Psoas muscle (tissue), 8 donors: ENCODE measurements at places on chromosomes 2 and 18.

DNA sequence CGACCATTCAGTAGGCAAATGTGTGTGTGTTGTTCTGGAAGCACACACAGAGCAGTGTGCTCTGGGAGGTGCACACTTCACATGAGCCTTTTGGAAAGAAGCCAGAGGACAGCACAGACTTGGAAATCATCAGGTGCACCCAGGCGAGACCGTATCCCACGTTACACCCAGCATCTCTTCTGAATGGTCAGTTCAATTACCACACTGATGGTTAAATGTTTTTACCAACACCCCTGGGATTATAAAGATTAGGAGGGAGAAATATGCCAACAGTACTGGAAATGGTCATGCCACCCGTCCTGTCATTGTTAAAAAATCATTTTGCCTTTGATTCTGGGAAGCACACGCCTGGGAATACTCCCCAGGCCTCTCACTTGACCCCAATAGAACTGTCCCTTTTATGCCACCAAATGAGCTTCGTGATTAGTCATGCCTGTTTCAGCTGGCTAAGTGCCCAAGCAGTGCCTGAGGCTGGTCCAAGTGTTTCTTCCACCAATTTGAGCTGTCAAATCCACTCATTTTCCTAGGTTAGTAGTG is 183.7 kb downstream of the NRP2 start:
- no peak for DNase-seq

DNA sequence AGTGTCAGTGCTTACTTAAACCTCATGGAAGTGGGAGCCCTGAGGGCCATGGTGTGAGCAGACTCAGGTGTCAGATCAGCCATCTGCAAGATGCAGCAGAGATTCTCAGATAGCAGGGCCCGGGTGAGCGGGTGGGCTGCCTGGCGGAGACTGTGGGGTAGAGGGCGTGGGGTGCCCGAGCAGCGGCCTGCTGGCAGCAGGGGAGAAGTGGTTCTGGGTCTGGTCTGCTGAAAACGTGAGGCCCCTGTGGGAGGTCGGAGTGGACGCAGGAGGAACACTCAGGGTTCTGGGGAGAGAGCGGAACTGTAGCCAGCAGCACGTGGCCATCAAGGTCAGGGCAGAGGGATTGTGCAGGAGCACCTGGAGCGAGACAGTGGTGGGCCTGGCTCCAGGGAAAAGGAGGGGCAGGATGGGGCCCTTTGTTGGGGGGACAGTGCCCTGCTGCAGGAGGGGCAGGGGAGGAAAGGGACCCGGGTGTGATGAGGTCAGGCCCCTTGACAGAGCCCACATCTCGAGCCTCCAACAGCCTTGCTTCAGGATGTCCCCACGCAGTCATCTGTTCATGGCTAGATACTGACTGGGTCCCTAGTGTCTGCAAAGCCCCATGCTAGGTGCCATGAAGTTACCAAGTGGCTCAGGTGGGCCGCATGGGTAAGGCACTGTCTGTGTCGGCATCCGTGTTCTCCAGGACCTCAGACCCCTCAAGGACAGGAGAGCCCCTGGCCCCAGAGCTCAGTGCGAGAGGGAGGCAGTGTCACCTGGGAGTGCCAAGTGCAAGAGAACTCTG is 2.7 kb upstream of the ESPNL start:
- DNase-seq = no peak

DNA sequence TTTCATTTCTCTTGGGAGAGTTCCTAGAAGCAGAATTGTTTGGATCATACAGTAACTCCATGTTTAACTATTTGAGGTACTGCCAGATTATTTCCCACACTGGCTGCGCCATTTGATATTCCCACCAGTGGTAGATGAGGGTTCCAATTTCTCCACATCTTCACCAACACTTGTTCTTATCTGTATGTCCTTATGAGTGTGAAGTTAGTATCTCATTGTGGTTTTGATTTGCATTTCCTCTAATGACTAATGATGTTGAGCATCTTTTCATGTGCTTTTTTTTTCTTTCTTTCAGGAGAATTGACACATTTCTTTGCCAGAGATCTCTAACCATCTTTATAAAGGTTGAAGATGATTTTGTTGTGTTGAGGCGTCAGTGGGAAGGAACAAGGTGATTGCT is 4.1 kb upstream of the MGAT5 start:
- no peak for DNase-seq

- no peak for DNase-seq
These were observed 197.3 kb downstream of the PTPRM start for GRCh38 chr18:7764405-7764804.

GRCh38 chr2:170477630-170478029 is 237.5 kb upstream of the SP5 start:
- DNase-seq = no peak

GRCh38 chr2:28469304-28469703 is 26.6 kb upstream of the PLB1 start:
- no peak for DNase-seq

- no peak for DNase-seq
These were observed 19.3 kb upstream of the FZD7 start for GRCh38 chr2:202014318-202014717.

DNA sequence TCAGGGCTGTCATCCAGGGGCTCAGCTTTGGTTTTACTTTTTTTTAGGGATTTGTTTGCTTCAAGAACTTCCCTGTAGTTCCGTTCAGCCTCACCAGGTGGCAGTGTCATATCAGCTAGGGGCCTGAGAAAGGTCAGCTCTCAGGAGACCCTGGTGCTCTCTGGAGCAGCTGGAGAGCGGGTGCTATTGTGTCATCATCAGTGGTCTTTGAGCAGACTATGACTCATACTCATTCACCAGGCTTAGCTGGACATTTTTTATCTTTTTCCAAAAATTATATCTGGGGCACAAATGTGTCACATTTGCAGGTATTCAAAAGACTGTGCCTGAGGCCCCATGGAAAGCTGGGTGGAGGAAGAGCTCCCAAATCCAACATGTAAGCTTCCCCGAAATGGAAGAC is 24.4 kb downstream of the ZNF892 start:
- peak; percentile 21 for DNase-seq

DNA sequence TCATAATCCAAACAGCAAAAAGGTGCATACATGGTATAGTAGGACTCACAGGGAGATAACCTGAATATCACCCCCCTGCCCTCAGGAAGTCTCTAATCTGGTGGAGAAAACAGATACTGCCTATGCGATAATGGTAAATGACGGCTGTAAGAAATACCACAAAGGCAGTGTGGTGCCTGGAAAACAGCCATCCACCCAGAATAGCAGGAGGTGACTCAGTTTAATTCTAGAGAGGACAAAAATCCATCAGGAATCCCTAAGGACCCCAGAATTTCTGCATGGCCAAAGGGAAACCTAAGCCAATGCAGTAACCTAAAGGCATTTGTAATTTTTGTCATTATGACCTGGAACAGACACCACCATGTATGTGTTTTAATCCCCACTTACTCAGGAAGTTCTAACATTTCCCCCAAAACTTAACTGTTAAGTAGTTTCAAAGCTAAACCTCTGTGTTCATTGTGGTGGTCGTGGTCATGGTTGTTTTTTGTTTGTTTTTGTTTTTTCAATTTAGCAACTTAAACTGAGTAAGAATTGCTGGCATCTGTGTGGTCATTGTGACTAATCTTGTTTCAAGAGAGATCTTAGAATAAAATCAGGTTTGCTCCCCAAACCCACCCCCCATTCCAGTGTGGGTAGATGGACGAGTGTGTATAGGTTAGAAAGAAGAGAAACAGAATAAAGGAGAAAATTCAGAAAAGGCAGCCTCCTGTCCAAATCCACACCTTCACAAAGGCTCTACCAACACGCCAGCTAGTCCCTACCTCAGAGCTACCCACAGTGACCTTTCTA is 121.5 kb upstream of the CDCA7 start:
- no peak for DNase-seq

GRCh38 chr2:10820562-10820961 is 8.0 kb upstream of the PDIA6 start:
- DNase-seq = no peak

DNA sequence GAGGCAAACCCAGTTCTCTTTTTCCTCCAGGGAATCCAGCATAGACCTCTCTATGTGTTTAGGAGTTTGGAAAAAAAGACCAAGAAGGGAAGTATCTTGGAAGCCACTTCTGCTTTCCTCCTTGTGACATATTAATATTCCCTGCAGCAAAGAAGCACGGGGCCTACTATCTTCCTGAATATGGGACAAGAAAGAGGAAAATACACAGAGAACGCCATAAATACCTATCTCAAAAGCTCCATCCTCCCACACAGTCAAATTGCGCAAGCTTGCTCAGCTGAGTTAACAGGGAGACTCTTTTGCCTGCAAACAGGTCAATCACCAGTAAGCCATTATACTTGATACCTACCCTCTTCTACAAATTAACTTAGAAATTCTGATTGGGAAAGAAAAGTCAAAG is 16.7 kb upstream of the RAPH1 start:
- no peak for DNase-seq
